IMR-90 (cell line): ENCODE measurements at places on chromosomes 4 and X. TPM values are rescaled to one million over a fixed set of nuclear protein-coding genes. Genes with fewer than 3 reads are reported as not detected.

The GAK gene
- total RNA-seq: 34.4 and 133 TPM in 2 replicates

The UNC5C gene
- total RNA-seq: under 0.01 TPM in 1 of 2 replicates, not detected in the other

The GPR119 gene
- total RNA-seq: not detected in 2 replicates

The GAGE13 gene
- total RNA-seq: not detected in 2 replicates

The IL2 gene
- not detected in 2 replicates for total RNA-seq

The SRPK3 gene
- 0.36 and 0.56 TPM in 2 replicates for total RNA-seq

The DCAF8L1 gene
- not detected in 2 replicates for total RNA-seq

The SMR3B gene
- total RNA-seq: not detected in 2 replicates

The CT55 gene
- not detected in 2 replicates for total RNA-seq

The PSAPL1 gene
- not detected in 2 replicates for total RNA-seq

The HSFX4 gene
- total RNA-seq: not detected in 2 replicates

The CCKAR gene
- total RNA-seq: not detected in 2 replicates

The EPGN gene
- 0.18 TPM in 1 of 2 replicates, not detected in the other for total RNA-seq

The RTL9 gene
- 0.56 and 0.90 TPM in 2 replicates for total RNA-seq

The ZIC3 gene
- total RNA-seq: not detected in 2 replicates

DNA sequence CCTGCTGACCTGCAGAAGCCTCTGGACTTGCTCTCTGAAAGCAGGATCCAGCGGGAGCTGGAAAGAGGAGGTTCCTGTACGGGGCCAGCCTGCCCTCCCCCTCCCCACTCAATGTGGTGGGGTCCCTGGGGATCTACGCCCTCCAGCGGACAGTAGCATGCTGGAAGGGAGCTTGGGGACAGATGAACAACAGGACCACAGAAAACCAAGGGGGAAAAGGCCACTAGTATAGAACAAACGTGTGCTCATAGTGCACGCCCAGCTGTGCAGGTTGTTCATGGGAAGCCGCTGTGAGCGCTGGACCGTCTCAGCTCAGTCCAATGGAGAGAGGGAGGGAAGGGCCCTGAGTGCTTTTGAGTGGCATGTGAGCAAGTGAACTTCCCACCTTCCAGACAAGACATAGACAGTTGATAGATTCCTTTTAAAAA lies 15.8 kb downstream of the HMX1 start:
- H3K36me3 ChIP-seq: no peaks in the 10 kb centered on the region
- H3K27ac ChIP-seq: no peak overlapping the region
- H3K4me3 ChIP-seq: no peak overlapping the region
- no peak for DNase-seq

- H3K4me3 ChIP-seq: no peak overlapping the region
- H3K4me1 ChIP-seq: peaks cover 6% of the 10 kb centered on the region
Observed at GRCh38 chr4:139907001-139907809, 241.6 kb downstream of the MGST2 start.

DNA sequence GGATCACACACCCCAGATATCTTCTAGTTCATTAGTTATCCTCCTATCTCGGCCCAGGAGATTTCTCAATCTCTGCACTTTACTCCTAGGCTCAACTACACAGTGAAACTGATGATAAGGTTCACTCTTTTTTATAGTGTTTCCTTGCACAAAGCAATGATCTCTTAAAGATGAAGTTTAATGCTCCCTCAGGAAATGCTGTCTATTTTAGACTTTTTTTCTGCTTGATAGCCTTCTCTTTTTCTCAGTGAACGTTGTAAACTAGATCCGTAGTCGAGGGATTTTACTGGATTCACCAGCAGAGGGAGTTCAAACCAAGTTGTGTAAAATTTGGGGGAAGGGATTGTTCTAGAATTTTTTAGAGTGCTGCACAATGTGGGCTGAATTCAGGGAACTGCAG lies 269.6 kb downstream of the GBA3 start:
- H3K27me3 ChIP-seq: no peaks in the 10 kb centered on the region
- DNase-seq: peak; percentile 4
- no peaks in the 10 kb centered on the region for H3K4me1 ChIP-seq
- H3K36me3 ChIP-seq: no peaks in the 10 kb centered on the region
- H3K27ac ChIP-seq: no peak overlapping the region
- H3K4me3 ChIP-seq: no peak overlapping the region

GRCh38 chrX:109440475-109440874 lies 41.4 kb downstream of the GUCY2F start:
- DNase-seq: no peak
- H3K36me3 ChIP-seq: no peaks in the 10 kb centered on the region
- no peaks in the 10 kb centered on the region for H3K4me1 ChIP-seq
- H3K27ac ChIP-seq: no peak overlapping the region

DNA sequence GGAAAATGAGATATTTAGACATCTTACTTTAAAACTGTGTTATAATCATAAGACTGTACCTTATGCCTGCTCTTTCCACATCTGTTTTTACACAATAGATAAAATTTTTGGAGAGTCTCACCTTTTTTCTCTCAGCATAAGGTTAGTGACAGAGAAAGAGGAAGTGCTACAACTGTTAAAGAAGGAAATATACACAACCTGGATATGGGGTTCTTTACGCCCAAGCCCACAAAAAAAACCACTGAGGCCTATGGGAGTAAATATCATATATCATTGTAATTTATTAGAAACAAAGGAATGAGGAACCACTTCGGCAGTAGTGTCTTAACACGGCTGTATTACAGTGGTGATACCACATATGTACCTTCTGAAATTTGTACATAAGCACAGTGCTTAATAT lies 265.9 kb upstream of the GK2 start:
- no peak for DNase-seq
- H3K27me3 ChIP-seq: no peaks in the 10 kb centered on the region
- H3K4me3 ChIP-seq: no peak overlapping the region
- H3K4me1 ChIP-seq: no peaks in the 10 kb centered on the region

GRCh38 chr4:86957215-86957614 lies 22.4 kb downstream of the AFF1 start:
- no peaks in the 10 kb centered on the region for H3K27me3 ChIP-seq
- H3K36me3 ChIP-seq: peaks cover 4% of the 10 kb centered on the region; the same call in 1 of the 2 replicates
- no peak overlapping the region for H3K27ac ChIP-seq

- no peaks in the 10 kb centered on the region for H3K36me3 ChIP-seq
- peaks cover 10% of the 10 kb centered on the region for H3K27me3 ChIP-seq
- H3K4me3 ChIP-seq: no peak overlapping the region
- H3K27ac ChIP-seq: no peak overlapping the region
- H3K4me1 ChIP-seq: no peaks in the 10 kb centered on the region
Observed at GRCh38 chr4:5962416-5962815, 55.8 kb downstream of the C4orf50 start.

DNA sequence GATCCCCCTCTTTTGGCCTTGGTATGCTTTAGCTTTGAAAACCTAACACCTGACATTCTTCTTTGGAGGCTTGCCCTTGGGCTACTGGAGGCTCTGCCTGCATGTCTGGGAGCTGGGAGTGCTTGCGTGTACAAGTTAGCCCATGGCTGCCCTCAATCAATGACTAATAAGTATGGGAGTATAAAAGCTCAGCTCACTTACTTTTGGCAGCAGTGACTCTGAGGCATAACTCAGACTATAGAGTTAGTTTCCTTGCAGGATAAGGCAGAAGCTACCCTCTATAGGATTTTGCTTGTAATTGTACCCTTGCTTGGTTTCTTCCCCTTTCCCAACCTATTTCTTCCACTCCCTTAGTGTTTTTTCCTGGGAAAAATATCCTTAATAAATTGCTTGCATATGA lies 247.9 kb downstream of the PPP1R2C start:
- H3K27ac ChIP-seq: no peak overlapping the region
- no peaks in the 10 kb centered on the region for H3K4me1 ChIP-seq
- peak; percentile 28 for DNase-seq
- no peak overlapping the region for H3K4me3 ChIP-seq
- no peaks in the 10 kb centered on the region for H3K36me3 ChIP-seq

- no peaks in the 10 kb centered on the region for H3K27me3 ChIP-seq
- H3K4me3 ChIP-seq: no peak overlapping the region
- no peaks in the 10 kb centered on the region for H3K36me3 ChIP-seq
Observed at GRCh38 chrX:10212395-10212794, 55.6 kb downstream of the CLCN4 start.

GRCh38 chr4:74933562-74934015 lies 673 bp downstream of the PARM1 start:
- H3K27me3 ChIP-seq: peaks cover 41% of the 10 kb centered on the region
- no peak for DNase-seq
- no peak overlapping the region for H3K27ac ChIP-seq
- H3K4me1 ChIP-seq: no peaks in the 10 kb centered on the region
- peak overlapping the region; percentile 40 for H3K4me3 ChIP-seq

GRCh38 chr4:109040441-109040840 lies 262.0 kb downstream of the COL25A1 start:
- H3K27me3 ChIP-seq: no peaks in the 10 kb centered on the region
- no peak for DNase-seq
- peaks cover 1% of the 10 kb centered on the region; the same call in 1 of the 2 replicates for H3K4me1 ChIP-seq

DNA sequence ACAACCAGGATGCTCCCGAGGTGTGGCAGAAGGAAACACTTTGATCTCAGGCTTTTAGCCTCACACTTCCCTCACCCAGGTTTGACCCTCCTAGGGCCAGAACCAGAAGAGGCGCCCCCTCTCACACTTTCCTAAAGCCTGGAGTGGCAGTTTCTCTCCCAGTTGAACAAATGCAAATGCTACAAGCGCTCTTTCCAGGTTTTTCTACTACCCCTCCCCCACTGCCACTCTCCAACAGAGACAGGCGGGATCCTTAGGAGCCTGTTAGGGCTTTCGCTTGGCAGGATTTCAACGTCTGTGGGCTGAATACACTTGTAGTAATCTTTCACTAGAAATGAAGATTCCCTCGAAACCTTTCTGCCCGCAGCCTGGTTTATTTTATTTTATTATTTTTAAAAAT lies 2.4 kb downstream of the TSC22D3 start:
- no peaks in the 10 kb centered on the region for H3K36me3 ChIP-seq
- peaks cover 47% of the 10 kb centered on the region for H3K27me3 ChIP-seq
- no peak overlapping the region for H3K4me3 ChIP-seq
- DNase-seq: no peak
- H3K27ac ChIP-seq: no peak overlapping the region
- no peaks in the 10 kb centered on the region for H3K4me1 ChIP-seq

DNA sequence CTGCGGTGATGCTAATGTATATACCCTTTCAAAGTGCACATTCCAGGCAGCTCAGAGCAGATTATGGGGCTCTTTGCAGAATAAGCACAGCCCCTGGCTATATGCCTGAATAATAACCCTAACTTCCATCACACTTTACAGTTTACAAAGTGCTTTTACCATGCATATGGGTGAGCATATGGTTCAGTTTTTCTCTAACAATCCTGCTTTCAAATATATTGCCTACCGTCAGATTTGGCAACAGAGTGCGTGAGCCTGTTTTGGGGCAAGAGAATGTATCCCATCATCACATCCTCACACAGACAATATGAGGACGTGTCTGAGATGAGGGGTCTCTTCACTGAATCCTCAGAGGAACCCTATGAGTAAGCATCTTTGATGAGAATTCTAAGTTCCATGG lies 162.8 kb upstream of the VCX start:
- no peak overlapping the region for H3K27ac ChIP-seq
- H3K4me3 ChIP-seq: no peak overlapping the region
- no peaks in the 10 kb centered on the region for H3K36me3 ChIP-seq
- DNase-seq: no peak
- no peaks in the 10 kb centered on the region for H3K27me3 ChIP-seq
- no peaks in the 10 kb centered on the region for H3K4me1 ChIP-seq

DNA sequence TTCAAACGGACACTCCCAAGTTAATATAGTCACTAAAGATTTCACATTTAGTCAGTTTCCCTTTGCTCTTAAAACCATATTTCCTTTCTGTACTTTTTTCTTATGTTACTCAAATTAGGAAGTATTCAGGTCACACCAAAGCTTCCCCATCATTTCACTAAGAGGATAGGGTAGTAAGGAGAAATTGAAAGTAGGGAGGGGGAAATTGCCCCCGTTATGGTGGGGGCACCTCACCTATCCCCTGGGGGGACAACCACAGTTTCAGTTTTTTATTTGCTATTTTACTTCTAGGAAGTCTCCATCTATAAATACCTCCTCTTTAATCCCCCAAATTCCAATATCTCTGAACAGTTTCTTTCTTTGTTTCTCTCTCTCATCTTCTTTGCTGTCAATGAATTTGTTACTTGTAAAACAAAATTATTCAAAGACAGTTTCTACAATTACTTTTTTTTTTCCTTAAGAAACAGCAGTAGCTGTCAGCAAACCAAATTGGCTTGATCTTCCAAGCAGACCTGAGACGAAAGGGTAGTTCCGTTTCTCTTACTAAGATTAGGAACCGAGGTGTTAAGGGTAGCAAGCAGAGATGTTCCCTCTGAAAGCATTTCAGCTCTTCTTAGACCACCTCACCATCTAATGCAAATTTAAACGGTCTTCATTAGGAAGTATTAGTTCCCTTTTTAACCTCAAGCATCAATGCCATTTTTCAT lies 160.2 kb upstream of the KLF3 start:
- no peak overlapping the region for H3K4me3 ChIP-seq
- peaks cover 10% of the 10 kb centered on the region for H3K27me3 ChIP-seq
- H3K36me3 ChIP-seq: no peaks in the 10 kb centered on the region
- H3K4me1 ChIP-seq: no peaks in the 10 kb centered on the region

- H3K4me3 ChIP-seq: no peak overlapping the region
- H3K4me1 ChIP-seq: no peaks in the 10 kb centered on the region
- no peak overlapping the region for H3K27ac ChIP-seq
Observed at GRCh38 chr4:103719105-103719829, 518 bp downstream of the TACR3 start.

- DNase-seq: no peak
- H3K4me3 ChIP-seq: no peak overlapping the region
- H3K4me1 ChIP-seq: no peaks in the 10 kb centered on the region
- no peaks in the 10 kb centered on the region for H3K36me3 ChIP-seq
- no peak overlapping the region for H3K27ac ChIP-seq
Observed at GRCh38 chr4:16104520-16104919, 20.7 kb upstream of the PROM1 start.

- DNase-seq: no peak
- H3K27ac ChIP-seq: no peak overlapping the region
- no peaks in the 10 kb centered on the region for H3K36me3 ChIP-seq
- no peak overlapping the region for H3K4me3 ChIP-seq
Observed at GRCh38 chr4:18733961-18734360, 712.4 kb upstream of the LCORL start.

- no peak for DNase-seq
- no peaks in the 10 kb centered on the region for H3K36me3 ChIP-seq
- no peak overlapping the region for H3K27ac ChIP-seq
- no peaks in the 10 kb centered on the region for H3K4me1 ChIP-seq
Observed at GRCh38 chrX:132862562-132862961, 95.9 kb downstream of the HS6ST2 start.

DNA sequence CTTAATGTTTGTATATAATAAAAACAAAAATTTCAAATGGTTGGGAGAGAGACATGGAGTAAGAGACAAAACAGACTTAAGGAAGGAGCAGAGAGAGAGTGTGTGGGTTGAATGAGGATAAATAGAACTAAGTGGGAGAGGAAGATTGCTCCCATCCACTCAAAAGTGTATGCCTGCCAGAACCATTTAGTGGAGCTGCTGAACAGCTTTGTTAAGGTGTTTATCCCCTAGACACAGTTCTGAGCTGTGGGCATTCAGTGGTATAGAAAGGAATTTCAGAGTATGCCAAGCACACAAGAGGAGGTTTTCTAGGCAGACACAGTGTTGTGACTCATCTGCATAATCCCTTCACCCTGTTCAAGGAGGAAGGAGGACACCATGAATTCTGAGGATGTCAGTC lies 508.6 kb upstream of the EPHA5 start:
- no peak overlapping the region for H3K27ac ChIP-seq
- no peaks in the 10 kb centered on the region for H3K4me1 ChIP-seq
- no peaks in the 10 kb centered on the region for H3K36me3 ChIP-seq
- no peak overlapping the region for H3K4me3 ChIP-seq
- DNase-seq: no peak
- no peaks in the 10 kb centered on the region for H3K27me3 ChIP-seq

- H3K27ac ChIP-seq: no peak overlapping the region
- no peaks in the 10 kb centered on the region for H3K4me1 ChIP-seq
- no peak overlapping the region for H3K4me3 ChIP-seq
Observed at GRCh38 chr4:57234252-57234775, 124.1 kb upstream of the IGFBP7 start.
